ENCODE measurements at places on chromosomes 12 and 14.
A peak's percentile ranks its signal among the peaks of the same experiment; 100 is the strongest.

- no peaks in the 10 kb centered on the region for H3K4me1 ChIP-seq
- no peaks in the 10 kb centered on the region for H3K36me3 ChIP-seq
- peaks cover 39% of the 10 kb centered on the region for H3K27me3 ChIP-seq
Observed at GRCh38 chr12:5073853-5074252, 30.2 kb downstream of the KCNA5 start.

GRCh38 chr12:85309125-85309566 lies 29.1 kb downstream of the ALX1 start:
- H3K27me3 ChIP-seq, result no peaks in the 10 kb centered on the region
- H3K4me1 ChIP-seq, result no peaks in the 10 kb centered on the region
- no peak overlapping the region for H3K27ac ChIP-seq
- H3K4me3 ChIP-seq, result no peak overlapping the region
- H3K36me3 ChIP-seq, result no peaks in the 10 kb centered on the region
- DNase-seq, result no peak

DNA sequence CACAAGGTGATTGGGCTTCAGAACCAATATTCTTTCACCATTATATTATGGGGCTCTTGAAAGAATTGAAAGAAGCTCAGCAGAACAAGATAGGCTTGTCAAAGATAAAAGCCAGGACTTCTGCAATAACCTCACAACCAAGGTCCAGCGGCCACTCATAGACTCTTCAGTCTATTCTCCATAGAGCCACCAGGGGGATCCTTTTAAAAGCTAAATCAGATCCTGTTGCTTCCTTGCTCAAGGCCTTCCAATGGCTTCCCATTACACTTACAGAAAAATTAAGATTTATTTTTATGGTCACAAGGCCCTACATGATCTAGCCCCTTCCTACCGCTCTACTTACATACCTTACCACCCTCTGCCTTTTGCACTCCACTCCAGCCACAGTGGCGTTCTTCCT lies 169.6 kb downstream of the C12orf42 start:
- H3K4me3 ChIP-seq, result no peak overlapping the region
- no peak for DNase-seq
- no peak overlapping the region for H3K27ac ChIP-seq

DNA sequence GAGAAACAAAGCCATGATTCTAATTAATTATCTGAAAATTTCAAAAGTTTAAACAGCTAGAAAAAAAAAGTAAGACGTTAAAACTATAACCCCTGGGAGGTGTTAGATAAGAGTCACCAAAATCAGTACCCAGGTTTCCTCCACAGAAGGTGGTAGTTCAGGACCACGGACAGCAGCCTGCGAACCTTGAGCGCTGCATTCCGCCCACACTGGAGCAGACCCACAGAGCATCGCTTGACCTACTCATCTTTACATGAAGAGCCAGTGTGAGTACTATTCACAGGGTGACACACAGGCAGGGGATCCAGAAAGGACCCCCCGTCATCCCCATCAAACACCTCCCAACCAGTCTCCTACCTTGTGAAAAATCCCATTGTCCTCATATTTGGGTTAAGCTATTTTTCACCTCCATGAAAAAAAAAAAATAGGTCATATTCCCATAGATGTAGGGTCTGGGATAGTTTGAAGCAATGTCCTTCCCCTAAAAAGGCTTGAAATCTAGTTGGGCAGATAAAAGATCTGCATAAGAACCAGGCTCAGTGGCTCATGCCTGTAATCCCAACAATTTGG lies 8.8 kb upstream of the CHGA start:
- H3K4me3 ChIP-seq, result no peak overlapping the region
- H3K27ac ChIP-seq, result no peak overlapping the region
- H3K27me3 ChIP-seq, result peaks cover 16% of the 10 kb centered on the region
- no peak for DNase-seq
- H3K4me1 ChIP-seq, result no peaks in the 10 kb centered on the region

GRCh38 chr14:105075379-105076295 lies 10.4 kb upstream of the GPR132 start:
- peaks cover 1% of the 10 kb centered on the region for H3K4me1 ChIP-seq
- no peak overlapping the region for H3K4me3 ChIP-seq
- no peak overlapping the region for H3K27ac ChIP-seq
- no peaks in the 10 kb centered on the region for H3K36me3 ChIP-seq

- H3K27ac ChIP-seq, result no peak overlapping the region
- DNase-seq, result no peak
- H3K4me1 ChIP-seq, result no peaks in the 10 kb centered on the region
- no peaks in the 10 kb centered on the region for H3K27me3 ChIP-seq
Observed at GRCh38 chr12:24111616-24112015, 162.1 kb upstream of the SOX5 start.

- no peak for DNase-seq
- no peak overlapping the region for H3K27ac ChIP-seq
- peaks cover 29% of the 10 kb centered on the region for H3K4me1 ChIP-seq
- H3K27me3 ChIP-seq, result no peaks in the 10 kb centered on the region
Observed at GRCh38 chr12:80217011-80217535, 117.7 kb downstream of the OTOGL start.

DNA sequence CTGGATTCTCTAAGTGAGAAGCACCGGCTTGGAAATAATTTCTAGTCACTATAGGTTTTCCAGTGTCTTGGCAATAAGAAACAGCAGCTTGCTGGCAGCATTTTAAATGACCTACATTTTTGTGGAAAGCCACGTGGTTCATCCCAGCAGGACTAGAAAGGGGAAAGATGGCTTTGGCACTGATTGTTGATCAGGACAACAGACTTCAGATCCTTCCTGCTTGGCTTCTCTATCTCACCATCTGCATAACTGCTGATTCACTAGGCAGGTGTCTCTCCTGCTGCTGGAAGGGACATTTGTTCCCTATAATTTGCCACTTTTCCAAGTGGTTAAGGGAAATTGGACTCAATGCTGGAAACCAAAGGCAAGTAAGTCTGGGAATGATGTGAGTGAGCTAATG lies 131.0 kb downstream of the TTC8 start:
- peaks cover 9% of the 10 kb centered on the region for H3K36me3 ChIP-seq
- no peak overlapping the region for H3K4me3 ChIP-seq
- H3K27ac ChIP-seq, result no peak overlapping the region

DNA sequence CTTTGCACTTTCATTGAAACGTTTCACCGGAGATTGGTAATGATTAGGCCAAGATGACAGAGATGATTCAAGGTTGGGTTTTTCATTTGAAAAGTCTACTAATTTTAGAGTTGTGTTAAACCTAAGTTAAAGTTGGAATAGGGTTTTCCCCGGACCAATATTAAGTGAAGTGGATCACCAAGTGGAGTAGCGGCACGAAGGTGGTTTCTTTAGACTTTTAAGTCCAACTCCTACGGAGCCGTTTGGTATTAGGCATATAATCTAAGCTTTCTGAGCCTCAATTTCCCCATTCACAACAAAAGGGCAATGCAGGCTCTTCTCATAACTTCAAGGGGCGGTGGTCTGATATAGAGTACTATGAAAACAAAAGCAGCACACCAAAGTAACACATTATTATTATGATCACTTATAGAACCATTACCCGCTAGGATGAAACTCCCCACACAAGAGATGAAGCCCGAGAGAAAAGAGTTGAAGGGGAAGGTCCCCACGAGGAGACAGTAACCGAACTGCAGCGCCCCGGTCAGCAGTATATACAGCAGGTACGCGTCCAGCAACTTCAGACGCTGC lies 413 bp downstream of the DAD1 start:
- DNase-seq, result no peak
- H3K27ac ChIP-seq, result peak overlapping the region; percentile 100
- H3K4me1 ChIP-seq, result peaks cover 47% of the 10 kb centered on the region
- H3K4me3 ChIP-seq, result peak overlapping the region; percentile 96

DNA sequence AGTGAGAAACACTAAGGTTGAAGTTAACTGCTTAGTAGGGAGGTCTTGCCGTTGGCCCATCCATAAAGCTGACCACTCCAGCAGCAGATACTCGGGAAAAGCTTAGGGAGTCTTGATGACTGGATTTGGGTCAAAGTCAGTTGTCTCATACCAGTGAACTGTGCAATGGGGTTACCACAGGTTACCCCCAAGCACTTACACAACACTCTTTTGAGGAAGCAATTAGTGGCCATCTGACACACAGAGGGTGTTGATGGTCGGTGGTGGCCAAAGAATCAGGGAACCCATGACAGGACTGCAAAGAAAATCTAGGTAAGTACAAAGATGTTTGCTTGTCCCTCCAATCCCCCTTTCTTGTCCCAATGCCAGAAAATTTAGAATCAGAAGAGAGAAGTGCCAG lies 410.2 kb downstream of the APAF1 start:
- H3K4me1 ChIP-seq, result no peaks in the 10 kb centered on the region
- no peak overlapping the region for H3K4me3 ChIP-seq
- DNase-seq, result no peak

- H3K27me3 ChIP-seq, result peaks cover 2% of the 10 kb centered on the region
- no peak overlapping the region for H3K27ac ChIP-seq
- no peak for DNase-seq
Observed at GRCh38 chr14:72387726-72388125, 455.5 kb downstream of the RGS6 start.

GRCh38 chr12:31308116-31308515 lies 17.8 kb downstream of the SINHCAF start:
- H3K27me3 ChIP-seq, result no peaks in the 10 kb centered on the region
- no peak overlapping the region for H3K27ac ChIP-seq
- no peak overlapping the region for H3K4me3 ChIP-seq
- peaks cover 19% of the 10 kb centered on the region for H3K4me1 ChIP-seq

DNA sequence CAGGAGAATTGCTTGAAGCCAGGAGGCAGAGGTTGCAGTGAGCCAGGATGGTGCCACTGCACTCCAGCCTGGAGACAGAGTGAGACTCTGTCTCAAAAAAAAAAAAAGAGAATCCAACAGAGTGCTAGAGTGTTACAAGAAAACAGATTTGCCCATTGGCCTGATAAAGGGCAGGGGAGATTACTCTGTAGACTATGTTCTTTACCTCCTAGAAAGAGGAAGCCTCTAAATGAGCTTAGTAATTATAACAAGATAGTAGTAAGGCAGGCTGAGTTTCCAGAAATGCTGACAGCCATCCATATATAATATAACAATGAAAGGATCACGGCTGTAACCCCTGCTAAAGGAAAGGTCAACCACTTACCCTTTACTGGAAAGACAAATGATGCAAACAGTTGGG lies 24.4 kb downstream of the AK7 start:
- H3K36me3 ChIP-seq, result no peaks in the 10 kb centered on the region
- no peak for DNase-seq
- no peak overlapping the region for H3K27ac ChIP-seq
- H3K27me3 ChIP-seq, result peaks cover 37% of the 10 kb centered on the region

GRCh38 chr12:128083132-128083729 lies 183.7 kb upstream of the TMEM132C start:
- no peak overlapping the region for H3K27ac ChIP-seq
- no peaks in the 10 kb centered on the region for H3K27me3 ChIP-seq

- H3K36me3 ChIP-seq, result no peaks in the 10 kb centered on the region
- H3K27ac ChIP-seq, result no peak overlapping the region
- no peaks in the 10 kb centered on the region for H3K27me3 ChIP-seq
- H3K4me1 ChIP-seq, result no peaks in the 10 kb centered on the region
Observed at GRCh38 chr14:82224610-82225009, 691.0 kb upstream of the SEL1L start.

GRCh38 chr14:22572562-22573058 lies 16.4 kb downstream of the DAD1 start:
- no peaks in the 10 kb centered on the region for H3K27me3 ChIP-seq
- DNase-seq, result peak; percentile 72
- H3K36me3 ChIP-seq, result peaks cover 37% of the 10 kb centered on the region
- H3K27ac ChIP-seq, result peak overlapping the region; percentile 54
- peak overlapping the region; percentile 39 for H3K4me3 ChIP-seq

DNA sequence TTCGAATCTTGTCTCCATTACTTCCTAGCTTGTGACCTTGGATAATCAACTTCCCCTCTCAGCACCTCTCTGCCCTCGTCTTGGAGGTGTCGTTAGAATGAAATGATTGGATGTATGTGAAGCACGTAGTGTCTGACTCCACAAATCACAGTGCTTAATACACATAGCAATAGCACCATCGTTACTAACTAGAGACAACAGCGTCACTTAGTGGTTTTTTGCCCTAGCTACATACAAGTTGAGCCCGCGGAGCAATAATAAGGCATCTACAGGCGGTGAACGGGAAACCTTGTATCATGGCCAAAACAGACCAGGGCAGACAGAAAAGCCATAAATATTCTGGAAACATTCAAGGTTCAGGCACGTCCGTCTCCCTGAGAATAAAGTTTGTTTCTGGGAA lies 154.9 kb downstream of the ASCL4 start:
- H3K27me3 ChIP-seq, result no peaks in the 10 kb centered on the region
- no peak overlapping the region for H3K27ac ChIP-seq
- no peaks in the 10 kb centered on the region for H3K4me1 ChIP-seq
- DNase-seq, result no peak
- H3K4me3 ChIP-seq, result no peak overlapping the region

GRCh38 chr14:92529903-92530302 lies 16.3 kb downstream of the RIN3 start:
- no peaks in the 10 kb centered on the region for H3K27me3 ChIP-seq
- peaks cover 13% of the 10 kb centered on the region for H3K36me3 ChIP-seq
- H3K4me1 ChIP-seq, result peaks cover 35% of the 10 kb centered on the region
- H3K4me3 ChIP-seq, result no peak overlapping the region
- H3K27ac ChIP-seq, result no peak overlapping the region

DNA sequence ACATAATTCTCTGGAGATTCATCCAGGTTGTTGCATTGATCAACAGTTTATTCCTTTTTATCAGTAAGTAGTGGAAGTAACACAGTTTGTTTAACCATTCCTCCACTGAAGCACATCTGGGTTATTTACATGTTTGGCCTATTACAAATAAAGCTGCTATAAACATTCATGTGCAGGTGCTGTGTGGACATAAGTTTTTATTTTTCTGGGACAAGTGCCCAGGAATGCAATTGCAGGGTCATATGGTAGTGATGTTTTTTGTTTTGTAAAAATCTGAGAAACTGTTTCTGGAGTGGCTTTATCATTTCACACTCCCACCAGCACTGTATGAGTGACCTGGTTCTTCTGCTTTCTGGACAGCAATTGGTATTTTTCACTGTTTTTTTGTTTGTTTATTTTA lies 505.4 kb downstream of the CCER1 start:
- H3K27me3 ChIP-seq, result peaks cover 5% of the 10 kb centered on the region
- H3K4me1 ChIP-seq, result no peaks in the 10 kb centered on the region
- no peak for DNase-seq
- H3K27ac ChIP-seq, result no peak overlapping the region
- no peaks in the 10 kb centered on the region for H3K36me3 ChIP-seq

GRCh38 chr12:49838973-49839633 lies 3.8 kb downstream of the BCDIN3D start:
- peak; percentile 40 for DNase-seq
- H3K4me3 ChIP-seq, result no peak overlapping the region
- no peaks in the 10 kb centered on the region for H3K36me3 ChIP-seq
- no peaks in the 10 kb centered on the region for H3K27me3 ChIP-seq
- no peak overlapping the region for H3K27ac ChIP-seq
- peaks cover 30% of the 10 kb centered on the region for H3K4me1 ChIP-seq
